ENCODE measurements at places on chromosomes 12 and 14.

DNA sequence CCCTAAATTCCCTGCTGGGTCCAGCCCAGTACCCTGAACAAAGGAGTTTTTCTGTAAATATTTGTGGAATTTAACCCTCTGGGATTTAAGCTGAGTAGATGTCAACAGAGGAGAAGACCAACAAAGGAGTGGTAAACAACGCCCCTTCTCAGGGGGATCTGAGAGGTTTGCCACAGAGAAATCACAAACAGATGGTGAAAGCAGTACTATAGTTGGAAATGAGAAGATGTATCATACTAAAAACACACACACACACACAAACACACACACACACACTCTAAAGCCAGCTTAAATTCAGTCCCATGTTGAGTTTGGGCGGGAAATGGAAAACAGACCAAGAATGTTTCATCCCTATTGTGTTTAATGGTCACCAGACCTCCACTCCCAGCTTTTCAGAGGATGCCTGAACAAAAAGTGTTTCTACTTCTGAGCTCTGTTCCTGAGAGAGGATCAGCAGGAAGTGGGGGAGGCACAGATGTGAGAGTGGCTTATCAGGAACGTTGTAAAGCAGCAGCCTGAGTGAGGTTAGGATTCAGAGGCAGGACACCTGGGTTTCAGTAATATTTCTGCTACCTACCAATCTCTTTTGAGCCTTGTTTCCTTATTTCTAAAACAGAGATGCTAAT is 3.2 kb downstream of the BIN2 start:
- peaks cover 33% of the 10 kb centered on the region for H3K4me1 ChIP-seq
- DNase-seq: no peak
- no peaks in the 10 kb centered on the region for H3K36me3 ChIP-seq
- peaks cover 6% of the 10 kb centered on the region for H3K27me3 ChIP-seq
- peak overlapping the region; percentile 93 for H3K27ac ChIP-seq

DNA sequence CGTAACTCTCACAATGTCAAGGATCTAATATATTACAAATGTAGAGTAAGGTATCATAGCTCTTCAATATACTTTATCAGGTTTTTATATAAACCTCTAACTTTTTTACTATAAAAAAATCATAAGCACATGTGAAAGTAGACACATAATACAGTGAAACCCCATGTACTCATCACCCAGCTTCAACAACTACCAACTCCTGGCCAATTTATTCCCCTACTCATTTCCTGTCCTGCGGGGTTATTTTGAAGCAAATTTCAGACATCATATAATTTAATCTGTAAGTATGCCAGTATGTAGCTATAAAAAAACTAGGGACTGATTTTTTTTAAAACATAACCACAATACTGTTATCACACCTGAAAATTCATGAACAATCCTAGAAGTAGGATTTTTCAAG is 47.7 kb downstream of the NOPCHAP1 start:
- no peak overlapping the region for H3K4me3 ChIP-seq
- H3K36me3 ChIP-seq: peaks cover 5% of the 10 kb centered on the region
- no peak overlapping the region for H3K27ac ChIP-seq

- no peaks in the 10 kb centered on the region for H3K27me3 ChIP-seq
- no peaks in the 10 kb centered on the region for H3K4me1 ChIP-seq
Observed at GRCh38 chr14:59354666-59355065, 110.5 kb downstream of the GPR135 start.

GRCh38 chr14:80768646-80769045 is 172.9 kb downstream of the CEP128 start:
- H3K27ac ChIP-seq: no peak overlapping the region
- DNase-seq: no peak

- H3K4me3 ChIP-seq: no peak overlapping the region
- no peaks in the 10 kb centered on the region for H3K36me3 ChIP-seq
- no peaks in the 10 kb centered on the region for H3K4me1 ChIP-seq
Observed at GRCh38 chr12:91326058-91327027, 143.7 kb upstream of the DCN start.

GRCh38 chr14:68735856-68736255 is 57.0 kb downstream of the ZFP36L1 start:
- peaks cover 73% of the 10 kb centered on the region for H3K4me1 ChIP-seq
- H3K27me3 ChIP-seq: peaks cover 6% of the 10 kb centered on the region
- no peak overlapping the region for H3K4me3 ChIP-seq

- H3K4me3 ChIP-seq: no peak overlapping the region
- H3K4me1 ChIP-seq: peaks cover 53% of the 10 kb centered on the region
- no peaks in the 10 kb centered on the region for H3K36me3 ChIP-seq
- no peak for DNase-seq
- no peak overlapping the region for H3K27ac ChIP-seq
Observed at GRCh38 chr14:93055651-93056115, 60.0 kb downstream of the ITPK1 start.

DNA sequence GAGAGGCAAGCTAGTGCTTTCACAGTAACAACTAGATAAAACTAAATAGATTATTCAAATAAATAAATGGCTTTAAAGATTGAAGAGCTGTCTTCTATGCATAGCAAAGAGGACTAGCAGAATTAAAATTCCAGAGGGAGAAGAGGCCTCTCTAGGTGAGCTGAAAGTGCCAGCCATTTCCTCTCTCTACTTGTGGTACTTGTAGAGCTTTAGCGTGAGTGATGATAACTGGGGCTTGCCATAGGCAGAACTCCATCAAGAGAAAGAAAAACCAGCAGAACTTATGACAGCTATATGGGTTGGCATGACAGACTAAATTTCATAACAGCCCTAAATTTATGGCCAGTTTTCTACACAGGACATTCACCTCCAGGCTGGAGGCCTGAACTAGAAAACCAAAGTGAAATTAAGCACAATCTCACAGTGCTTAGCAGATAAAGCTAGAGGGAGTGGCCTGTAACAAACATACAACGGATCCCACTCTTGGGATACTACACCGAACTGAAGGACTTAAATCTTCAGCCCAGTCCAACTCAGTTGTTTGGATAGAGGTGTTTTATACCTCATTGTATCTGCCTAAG is 11.0 kb downstream of the SPTLC2 start:
- H3K4me3 ChIP-seq: no peak overlapping the region
- peaks cover 14% of the 10 kb centered on the region for H3K4me1 ChIP-seq
- no peaks in the 10 kb centered on the region for H3K27me3 ChIP-seq
- peaks cover 30% of the 10 kb centered on the region for H3K36me3 ChIP-seq
- DNase-seq: no peak

GRCh38 chr12:78375461-78375860 is 489.1 kb upstream of the SYT1 start:
- DNase-seq: no peak
- no peak overlapping the region for H3K4me3 ChIP-seq
- H3K36me3 ChIP-seq: no peaks in the 10 kb centered on the region
- no peak overlapping the region for H3K27ac ChIP-seq

GRCh38 chr12:105351523-105351922 is 21.0 kb downstream of the C12orf75 start:
- no peaks in the 10 kb centered on the region for H3K27me3 ChIP-seq
- peaks cover 21% of the 10 kb centered on the region for H3K4me1 ChIP-seq
- H3K4me3 ChIP-seq: no peak overlapping the region
- H3K27ac ChIP-seq: peak overlapping the region; percentile 2

- H3K36me3 ChIP-seq: no peaks in the 10 kb centered on the region
- peak; percentile 28 for DNase-seq
- no peak overlapping the region for H3K27ac ChIP-seq
- no peaks in the 10 kb centered on the region for H3K4me1 ChIP-seq
- no peak overlapping the region for H3K4me3 ChIP-seq
Observed at GRCh38 chr14:53295985-53296582, 143.0 kb upstream of the DDHD1 start.

GRCh38 chr14:43647302-43647701 is 859.8 kb downstream of the FSCB start:
- DNase-seq: no peak
- no peak overlapping the region for H3K27ac ChIP-seq
- no peaks in the 10 kb centered on the region for H3K36me3 ChIP-seq

GRCh38 chr14:91396013-91396660 is 21.5 kb downstream of the CCDC88C start:
- H3K4me1 ChIP-seq: peaks cover 92% of the 10 kb centered on the region
- no peak for DNase-seq
- peak overlapping the region; percentile 66 for H3K4me3 ChIP-seq

- no peaks in the 10 kb centered on the region for H3K36me3 ChIP-seq
- no peak overlapping the region for H3K4me3 ChIP-seq
- H3K27ac ChIP-seq: peak overlapping the region; percentile 40
Observed at GRCh38 chr12:28742791-28743190, 406.3 kb upstream of the FAR2 start.

- no peak overlapping the region for H3K4me3 ChIP-seq
Observed at GRCh38 chr12:59499774-59500173, 96.1 kb upstream of the SLC16A7 start.

DNA sequence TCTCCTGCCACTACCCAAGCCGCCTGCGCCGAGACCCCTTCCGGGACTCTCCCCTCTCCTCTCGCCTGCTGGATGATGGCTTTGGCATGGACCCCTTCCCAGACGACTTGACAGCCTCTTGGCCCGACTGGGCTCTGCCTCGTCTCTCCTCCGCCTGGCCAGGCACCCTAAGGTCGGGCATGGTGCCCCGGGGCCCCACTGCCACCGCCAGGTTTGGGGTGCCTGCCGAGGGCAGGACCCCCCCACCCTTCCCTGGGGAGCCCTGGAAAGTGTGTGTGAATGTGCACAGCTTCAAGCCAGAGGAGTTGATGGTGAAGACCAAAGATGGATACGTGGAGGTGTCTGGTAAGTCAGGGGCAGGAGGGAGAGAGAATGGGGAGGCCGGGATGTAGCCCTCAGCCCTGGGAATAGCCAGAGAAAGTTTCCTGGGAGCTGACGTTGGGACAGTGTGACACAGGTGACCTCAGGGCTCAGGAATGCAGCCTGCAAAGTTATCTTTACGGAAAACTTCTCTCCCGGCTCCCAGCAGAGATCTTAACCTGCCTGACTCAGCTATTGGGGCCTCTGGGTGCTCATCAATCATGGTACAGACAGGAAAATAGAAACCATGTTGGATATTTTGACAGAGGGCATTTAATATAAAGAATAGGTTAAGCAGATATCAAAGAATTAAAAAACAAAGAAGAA is 747 bp downstream of the HSPB8 start:
- H3K27me3 ChIP-seq: peaks cover 5% of the 10 kb centered on the region
- H3K4me3 ChIP-seq: peak overlapping the region; percentile 70
- H3K36me3 ChIP-seq: no peaks in the 10 kb centered on the region
- peak overlapping the region; percentile 66 for H3K27ac ChIP-seq

- no peak overlapping the region for H3K4me3 ChIP-seq
- H3K27ac ChIP-seq: no peak overlapping the region
- peaks cover 5% of the 10 kb centered on the region for H3K36me3 ChIP-seq
- DNase-seq: no peak
- H3K27me3 ChIP-seq: peaks cover 41% of the 10 kb centered on the region
Observed at GRCh38 chr14:75275598-75275997, 3.0 kb upstream of the FOS start.

DNA sequence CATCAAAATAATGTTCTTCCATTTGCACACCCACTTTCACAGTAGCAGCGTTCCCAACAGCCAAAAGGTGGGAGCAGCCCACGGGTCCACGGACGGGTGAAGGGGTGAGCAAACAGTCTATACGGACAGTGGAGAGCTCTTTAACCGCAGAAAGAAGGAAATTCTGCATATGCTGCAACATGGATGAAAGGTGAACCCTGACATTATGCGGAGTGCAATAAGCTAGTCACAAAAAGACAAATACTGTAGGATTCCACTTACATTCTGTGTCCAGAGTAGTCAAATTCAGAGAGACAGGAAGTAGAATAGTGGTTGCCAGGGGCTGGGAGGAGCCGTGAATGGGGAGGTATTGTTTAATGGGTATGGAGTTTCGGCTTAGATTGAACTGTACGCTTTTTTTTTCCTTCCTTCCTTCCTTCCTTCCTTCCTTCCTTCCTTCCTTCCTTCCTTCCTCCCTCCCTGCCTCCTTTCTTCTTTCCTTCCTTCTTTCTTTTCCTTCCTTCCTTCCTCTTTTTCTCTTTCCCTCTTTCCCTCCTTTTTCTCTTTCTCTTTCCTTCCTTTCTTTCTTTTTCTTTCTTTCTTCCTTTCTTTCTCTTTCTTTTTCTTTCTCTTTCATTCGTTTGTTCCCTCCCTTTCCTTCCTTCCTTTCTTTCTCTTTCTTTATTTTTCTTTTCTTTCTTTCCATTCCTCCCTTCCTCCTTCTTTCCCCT is 15.8 kb upstream of the ANKRD9 start:
- no peaks in the 10 kb centered on the region for H3K36me3 ChIP-seq
- DNase-seq: no peak
- peaks cover 5% of the 10 kb centered on the region for H3K27me3 ChIP-seq
- peaks cover 25% of the 10 kb centered on the region for H3K4me1 ChIP-seq

- no peaks in the 10 kb centered on the region for H3K27me3 ChIP-seq
- no peak overlapping the region for H3K27ac ChIP-seq
- no peak overlapping the region for H3K4me3 ChIP-seq
Observed at GRCh38 chr12:84276215-84276614, 636.4 kb downstream of the SLC6A15 start.

DNA sequence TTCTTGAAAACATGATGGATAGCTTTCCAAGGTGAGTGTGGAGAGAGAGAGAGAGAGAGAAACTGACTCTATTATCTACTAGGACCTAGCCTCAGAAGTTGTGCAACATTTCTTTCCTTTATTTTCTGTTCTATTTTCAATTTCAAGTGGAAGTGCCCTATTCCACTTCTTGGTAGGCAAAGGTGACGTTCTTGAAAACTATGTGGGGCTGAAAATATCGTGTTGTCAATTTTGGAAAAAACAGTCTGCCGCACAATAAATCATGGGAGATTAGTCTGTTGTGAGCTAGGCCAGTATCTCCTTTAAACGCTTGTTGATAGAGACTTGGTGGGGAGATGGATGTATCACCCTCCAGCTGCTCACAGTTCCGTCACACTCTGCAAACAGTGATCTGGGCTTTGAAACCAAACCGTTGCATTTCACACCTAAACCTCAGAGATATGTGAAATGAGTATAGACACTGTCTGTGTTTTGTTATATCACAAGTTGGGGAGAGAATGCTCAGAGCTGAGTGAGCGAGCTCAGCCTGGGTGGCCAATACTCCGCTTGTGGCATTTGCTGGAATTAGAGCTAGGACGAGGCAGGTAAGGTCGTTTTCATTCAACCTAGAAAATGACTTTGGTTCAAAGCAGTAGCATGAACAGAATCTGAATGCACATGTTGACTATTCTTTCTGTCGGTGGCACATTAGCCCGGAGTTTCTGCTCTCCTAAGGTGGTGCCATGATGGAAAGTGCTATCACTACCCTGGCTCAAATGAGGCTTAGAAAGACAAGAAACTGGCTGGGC is 75.1 kb upstream of the ST8SIA1 start:
- H3K36me3 ChIP-seq: no peaks in the 10 kb centered on the region
- no peak for DNase-seq
- H3K4me3 ChIP-seq: no peak overlapping the region
- no peaks in the 10 kb centered on the region for H3K27me3 ChIP-seq

- no peak for DNase-seq
- H3K27me3 ChIP-seq: peaks cover 3% of the 10 kb centered on the region
- H3K4me1 ChIP-seq: peaks cover 27% of the 10 kb centered on the region
- H3K4me3 ChIP-seq: no peak overlapping the region
- H3K36me3 ChIP-seq: no peaks in the 10 kb centered on the region
- peak overlapping the region; percentile 83 for H3K27ac ChIP-seq
Observed at GRCh38 chr14:65287264-65288131, 125.0 kb upstream of the FUT8 start.

GRCh38 chr12:104956870-104957718 is 996 bp downstream of the SLC41A2 start:
- peaks cover 19% of the 10 kb centered on the region for H3K4me1 ChIP-seq
- DNase-seq: no peak
- no peak overlapping the region for H3K27ac ChIP-seq
- peaks cover 87% of the 10 kb centered on the region for H3K27me3 ChIP-seq
- peak overlapping the region; percentile 77 for H3K4me3 ChIP-seq

Data from nephron progenitor cell (in vitro differentiated cells).